ENCODE measurements at places on chromosomes 12 and 14. TPM values are rescaled to one million over a fixed set of nuclear protein-coding genes. Genes with fewer than 3 reads are reported as not detected.

DNA sequence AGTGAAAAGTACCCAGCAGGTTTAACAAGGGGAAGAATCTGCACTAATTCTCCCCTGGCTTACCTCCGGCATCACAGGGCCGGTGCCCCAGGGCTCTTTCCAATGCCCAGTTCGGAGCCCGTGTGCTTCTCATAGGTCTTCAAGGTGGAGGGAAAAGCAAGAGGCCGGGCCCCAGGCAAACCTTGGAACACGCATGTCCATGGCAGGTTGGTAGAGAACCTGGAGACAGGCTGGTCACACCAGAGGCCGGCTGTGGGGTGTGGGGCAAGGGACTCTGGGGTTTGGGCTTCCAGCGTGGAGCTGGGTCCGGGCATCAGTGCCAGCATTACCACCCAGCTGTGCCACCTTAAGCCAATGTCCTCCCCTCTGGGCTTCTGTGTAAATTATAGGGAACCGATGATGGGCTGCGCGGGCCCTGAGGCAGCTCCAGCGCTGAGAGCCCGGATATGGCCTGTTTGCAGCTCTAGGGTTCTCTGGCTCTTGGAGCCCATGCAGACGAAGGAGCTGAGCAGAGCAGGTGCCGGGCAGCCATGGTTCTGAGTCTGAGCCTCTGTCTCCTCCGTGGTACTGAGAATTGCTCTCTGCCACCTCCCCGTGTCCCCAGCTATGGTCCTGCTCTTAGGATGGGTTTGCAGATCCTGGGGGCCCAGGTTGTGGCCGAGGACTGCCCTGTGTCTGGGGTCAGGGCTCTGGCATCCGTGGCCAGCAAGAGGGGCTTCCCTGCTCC is 197.0 kb upstream of the C14orf180 start:
- DNase-seq, result no peak

GRCh38 chr14:92005019-92005418 is 34.8 kb downstream of the TRIP11 start:
- DNase-seq, result no peak

GRCh38 chr12:5567016-5567725 is 135.3 kb downstream of the NTF3 start:
- DNase-seq, result no peak

- no peak for DNase-seq
Measured at GRCh38 chr14:23122086-23122485, 3.0 kb upstream of the CEBPE start.

GRCh38 chr14:103273745-103274615 is 60.1 kb upstream of the EIF5 start:
- no peak for DNase-seq

- no peak for DNase-seq
Measured at GRCh38 chr12:46450279-46450748, 77.7 kb upstream of the SLC38A2 start.

DNA sequence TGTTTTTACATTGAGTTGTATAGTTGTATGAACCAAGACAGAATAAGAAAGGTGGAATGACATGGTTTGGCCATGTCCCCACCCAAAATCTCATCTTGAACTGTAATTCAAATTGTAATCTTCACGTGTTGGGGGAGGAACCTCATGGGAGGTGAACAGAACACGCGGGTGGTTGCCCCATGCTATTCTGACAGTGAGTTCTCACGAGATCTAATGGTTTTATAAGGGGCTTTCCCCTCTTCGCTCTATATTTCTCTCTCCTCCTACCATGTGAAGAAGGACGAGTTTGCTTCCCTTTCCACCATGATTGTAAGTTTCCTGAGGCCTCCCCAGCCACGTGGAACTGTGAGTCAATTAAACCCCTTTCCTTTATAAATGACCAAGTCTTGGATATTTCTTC is 25.3 kb downstream of the DDHD1 start:
- DNase-seq, result no peak

DNA sequence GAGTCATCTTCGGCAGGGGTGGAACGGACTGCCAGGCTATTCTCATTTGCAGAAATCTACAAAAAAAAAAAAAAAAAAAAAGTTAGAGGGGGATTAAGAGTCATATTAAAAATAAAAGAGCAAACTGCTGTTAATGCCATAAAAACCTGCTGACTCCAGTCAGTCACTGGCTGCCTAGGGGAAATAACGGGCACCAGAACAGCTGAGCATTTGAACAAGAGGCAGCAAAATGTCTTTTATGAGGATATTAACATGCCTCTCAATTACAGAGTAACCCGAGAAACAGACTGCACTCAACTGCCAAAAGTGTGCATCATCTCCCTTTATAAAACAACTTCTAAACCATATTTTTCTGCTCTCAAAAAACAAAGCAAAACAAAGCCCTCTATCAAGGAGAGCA is 28.7 kb upstream of the CERS5 start:
- DNase-seq, result no peak

- DNase-seq, result no peak
Measured at GRCh38 chr14:53537422-53538315, 384.5 kb upstream of the DDHD1 start.

DNA sequence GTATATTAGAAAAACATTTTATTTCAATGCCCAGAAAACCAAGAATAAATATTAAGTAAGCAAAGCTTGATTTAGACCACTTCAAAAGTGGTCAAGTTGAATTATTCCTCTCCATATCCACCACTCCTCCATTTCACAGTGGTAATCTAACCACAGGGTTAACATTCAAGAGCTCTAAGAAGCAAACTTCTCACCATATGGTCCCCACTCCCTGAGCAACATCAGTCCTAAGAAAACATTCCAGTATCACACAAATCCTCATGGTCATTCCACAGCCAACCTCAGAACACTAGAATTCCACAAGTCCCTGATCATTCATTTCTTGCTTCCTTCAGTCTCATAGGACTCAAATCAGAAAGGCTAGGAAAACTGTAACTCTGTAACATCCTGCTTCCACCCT is 47.9 kb downstream of the ST8SIA1 start:
- DNase-seq, result no peak

DNA sequence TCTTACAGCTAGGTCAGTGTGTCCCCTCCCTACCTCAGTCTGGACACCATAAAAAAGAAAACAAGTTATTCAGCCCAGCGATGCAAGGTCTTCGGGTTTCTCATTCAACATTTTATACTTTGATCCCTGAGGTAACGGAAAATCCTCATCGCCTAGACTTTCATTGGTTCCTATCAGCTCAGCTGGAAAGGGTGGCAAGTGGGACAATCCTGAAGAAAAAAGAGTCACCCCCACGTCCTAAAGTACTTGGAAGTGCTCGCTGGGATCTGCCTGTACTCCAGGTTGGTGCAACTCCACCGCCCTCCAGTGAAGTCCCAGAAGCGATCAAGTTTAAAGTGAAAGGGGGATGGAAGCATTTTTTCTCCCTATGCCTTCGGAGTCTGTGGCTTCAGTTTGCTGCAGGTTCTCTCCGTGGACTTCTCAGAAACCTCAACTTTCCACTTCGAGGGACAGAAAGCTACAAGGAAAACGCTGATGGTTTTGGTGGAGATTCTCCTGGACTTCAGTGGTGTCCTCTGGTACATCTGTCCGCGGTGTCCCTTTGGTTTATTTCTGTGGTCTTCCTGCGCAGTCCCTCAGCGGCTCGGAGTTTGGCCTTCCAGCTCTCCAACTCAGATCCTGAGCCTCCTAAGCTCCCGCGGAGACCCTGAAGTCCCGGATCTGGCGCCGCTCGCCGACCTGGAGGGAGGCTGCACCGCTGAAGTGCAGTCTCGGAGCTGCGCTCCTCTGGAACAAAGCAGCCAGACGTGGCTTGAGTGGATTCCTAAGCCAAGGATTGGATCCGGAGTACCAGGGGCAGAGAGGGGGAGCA is 1.8 kb upstream of the LRFN5 start:
- no peak for DNase-seq

GRCh38 chr12:50149311-50149710 is 17.9 kb downstream of the CERS5 start:
- DNase-seq, result no peak

DNA sequence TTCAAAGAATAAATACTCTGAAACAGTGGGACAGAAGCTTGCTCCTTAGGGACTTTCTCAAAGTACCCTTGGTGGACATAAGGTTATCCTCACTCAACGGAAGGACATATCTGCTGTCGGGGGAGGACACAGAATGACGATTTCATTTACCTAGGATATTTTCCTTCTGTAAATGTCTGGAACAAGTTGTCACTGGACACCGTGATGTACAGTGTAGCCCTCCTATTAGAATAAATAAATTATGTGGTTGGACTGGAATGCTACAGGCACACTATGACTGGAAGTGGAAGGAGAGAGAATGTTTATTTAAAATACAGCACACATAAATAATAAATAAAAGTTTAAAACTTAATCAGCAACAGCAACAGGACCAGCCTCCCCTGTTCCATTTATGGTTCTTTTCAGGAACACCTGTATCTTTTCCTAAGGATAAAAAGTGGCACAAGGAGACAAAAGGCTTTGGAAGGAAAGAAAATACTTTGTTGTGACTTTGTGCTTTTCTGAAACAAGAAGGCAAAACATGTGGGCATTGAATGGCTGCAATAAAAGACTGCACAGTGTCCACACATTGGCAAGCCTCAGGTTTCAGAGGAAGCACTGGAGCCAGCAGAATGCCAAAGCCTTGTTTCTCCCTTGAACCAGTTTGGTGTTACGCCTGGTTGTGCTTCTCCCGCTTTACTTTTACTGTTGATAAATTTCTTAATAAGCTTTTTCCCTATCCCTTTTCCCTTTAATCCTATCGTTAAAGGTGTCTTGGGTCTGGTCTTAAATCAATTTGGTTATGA is 36.8 kb downstream of the FGD4 start:
- DNase-seq, result no peak

DNA sequence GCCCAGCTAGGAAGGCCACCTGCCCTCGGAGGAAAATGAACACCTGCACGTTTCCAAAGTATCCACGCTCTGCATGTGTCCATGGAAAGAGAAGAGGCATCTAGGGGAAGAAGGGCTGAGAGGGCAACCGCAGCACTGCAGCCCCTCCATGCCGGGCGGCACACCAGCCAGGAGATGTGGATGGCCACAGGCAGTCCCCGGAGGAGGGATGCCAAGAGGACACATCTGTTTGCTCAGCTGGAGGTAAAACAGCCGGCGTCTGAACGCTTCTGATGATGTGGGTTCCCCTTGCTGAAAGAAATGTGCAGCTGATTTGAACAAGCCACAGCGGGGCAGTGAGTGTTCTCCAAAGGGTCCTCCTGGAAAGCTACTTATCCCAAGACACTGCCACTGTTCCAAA is 34.0 kb downstream of the CHGA start:
- no peak for DNase-seq

- DNase-seq, result peak; percentile 9
Measured at GRCh38 chr14:90839024-90839888, 23.0 kb upstream of the TTC7B start.

DNA sequence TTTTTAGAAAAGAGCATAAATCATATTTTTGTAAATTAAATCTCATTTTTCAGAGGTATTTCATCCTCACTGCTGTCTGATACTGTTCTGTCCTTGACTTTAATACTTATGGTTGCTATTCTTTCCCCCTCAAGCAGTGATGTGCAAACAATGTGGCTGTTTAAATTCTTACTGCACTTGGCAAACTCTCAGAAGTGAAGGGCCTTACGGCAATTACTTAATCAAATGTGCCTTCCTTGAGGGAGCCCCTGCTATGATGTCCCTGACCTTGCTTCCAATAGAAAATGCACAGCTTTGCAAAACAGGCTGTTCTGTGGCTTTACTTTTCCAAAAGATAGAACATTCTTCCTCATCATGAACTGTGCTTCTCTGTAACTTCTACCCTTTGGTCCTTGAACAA is 35.2 kb downstream of the UBE3B start:
- DNase-seq, result no peak

DNA sequence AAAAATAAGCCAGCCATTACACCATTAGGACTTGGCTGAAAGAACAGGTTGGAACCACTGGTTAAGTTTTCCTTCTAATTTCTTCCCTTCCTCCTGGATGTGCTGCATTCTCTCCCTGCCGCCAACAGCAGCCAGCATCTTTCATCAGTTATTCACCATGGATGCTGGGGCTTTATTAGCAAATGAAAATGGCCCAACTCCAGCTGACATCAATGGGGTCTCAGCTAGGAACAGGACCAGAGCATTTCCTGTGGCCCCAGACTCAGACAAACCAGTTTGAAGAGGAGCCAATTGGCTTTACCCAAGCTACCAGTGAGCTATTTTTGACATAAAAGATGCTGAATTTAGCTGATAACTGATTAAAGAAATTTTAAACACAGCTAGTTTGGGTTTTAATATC is 26.0 kb upstream of the TBX5 start:
- DNase-seq, result no peak

DNA sequence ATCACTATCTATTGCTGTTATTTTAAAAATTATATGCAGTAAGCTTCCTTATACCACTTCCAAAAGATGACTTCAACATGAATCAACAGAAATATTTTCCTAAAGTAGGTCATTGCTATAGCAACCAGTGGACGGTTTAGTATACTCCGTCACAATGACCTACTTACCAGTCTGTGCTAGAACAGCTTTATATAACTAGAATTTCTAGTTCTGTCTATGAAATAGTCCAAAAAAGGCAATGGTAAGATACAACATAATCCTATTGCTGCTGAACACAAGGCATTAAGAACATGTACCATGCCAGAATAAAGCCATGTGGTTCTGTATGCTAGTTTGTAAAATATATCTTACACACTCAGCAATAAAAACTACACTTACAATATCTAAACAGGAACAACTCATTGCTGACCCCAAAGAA is 40.7 kb upstream of the MTERF2 start:
- DNase-seq, result no peak

DNA sequence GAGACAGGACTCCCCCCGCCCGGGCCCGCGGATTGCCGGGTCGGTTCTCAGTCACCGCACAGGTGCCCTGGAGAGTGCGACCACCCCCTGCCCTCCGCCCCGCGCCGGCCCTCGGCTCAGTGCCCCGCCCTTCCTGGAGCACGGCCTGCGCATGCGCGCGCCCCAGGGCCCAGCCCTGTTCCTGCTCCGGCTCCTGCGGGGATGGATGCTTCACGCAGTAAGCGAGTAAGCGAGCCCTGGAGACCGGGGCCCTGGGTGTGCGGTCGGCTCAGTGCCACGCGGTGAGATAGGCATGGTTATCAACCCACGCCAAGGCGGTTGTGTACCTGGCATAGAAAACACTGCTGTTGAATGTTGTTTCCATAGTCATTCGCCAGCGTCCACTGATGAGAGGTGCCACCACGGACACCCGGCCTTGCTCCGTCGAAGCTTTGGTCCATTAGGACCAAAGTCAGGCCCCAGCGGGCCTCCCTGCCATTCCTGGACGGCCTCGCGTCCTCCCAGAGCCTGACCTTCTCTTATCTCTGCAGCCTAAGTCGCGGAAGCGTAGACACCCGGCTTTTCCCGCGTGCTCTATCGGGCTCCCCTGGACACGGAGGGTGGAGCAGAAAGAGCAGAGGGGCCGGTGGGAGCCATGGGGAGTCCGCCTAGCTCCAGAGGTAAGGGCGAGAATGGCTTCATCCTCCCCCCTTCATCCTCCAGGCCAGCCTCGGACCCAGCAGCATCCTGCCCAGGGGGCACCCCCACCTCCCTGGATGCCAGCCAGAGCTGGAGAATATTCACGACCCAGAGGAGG is 90.6 kb downstream of the PAPOLA start:
- DNase-seq, result peak; percentile 74

PPP1R36 gene
- total RNA-seq, result not detected

CEP128 gene
- total RNA-seq, result 26.0 TPM

A2ML1 gene
- total RNA-seq, result not detected

TRMT5 gene
- total RNA-seq, result 6.6 TPM

MYF6 gene
- total RNA-seq, result not detected

CFAP251 gene
- 1.9 TPM for total RNA-seq

APOLD1 gene
- 9.9 TPM for total RNA-seq

TC2N gene
- 195 TPM for total RNA-seq

NPFF gene
- not detected for total RNA-seq

NXPH4 gene
- total RNA-seq, result 0.81 TPM

G2E3 gene
- 37.8 TPM for total RNA-seq

CDK17 gene
- total RNA-seq, result 41.5 TPM

SYT1 gene
- total RNA-seq, result not detected
